ENCODE measurements at places on chromosomes 5 and 9.

GRCh38 chr9:106773750-106774149, 89.2 kb upstream of the ZNF462 start:
- no peak for DNase-seq

DNA sequence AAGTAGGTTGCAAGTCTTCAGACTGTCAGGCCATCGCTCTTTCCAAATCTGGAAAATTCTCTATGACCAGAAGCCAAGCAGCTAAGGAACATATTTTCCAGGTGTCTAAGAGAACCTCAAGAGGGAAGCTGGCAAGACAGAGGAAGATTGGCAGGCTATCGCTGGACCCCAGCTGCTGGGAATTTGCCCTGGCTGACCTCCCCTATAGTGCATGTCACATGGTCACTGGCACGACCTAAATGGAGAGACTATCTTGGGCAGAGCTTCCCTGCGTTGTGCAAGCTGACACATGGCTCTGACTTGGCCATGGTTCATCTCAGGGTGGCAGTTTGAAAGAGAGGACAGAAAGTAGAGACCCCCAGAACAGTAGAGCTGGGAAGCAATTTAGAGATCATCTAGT, 104.9 kb upstream of the ZNF618 start:
- DNase-seq, result no peak

DNA sequence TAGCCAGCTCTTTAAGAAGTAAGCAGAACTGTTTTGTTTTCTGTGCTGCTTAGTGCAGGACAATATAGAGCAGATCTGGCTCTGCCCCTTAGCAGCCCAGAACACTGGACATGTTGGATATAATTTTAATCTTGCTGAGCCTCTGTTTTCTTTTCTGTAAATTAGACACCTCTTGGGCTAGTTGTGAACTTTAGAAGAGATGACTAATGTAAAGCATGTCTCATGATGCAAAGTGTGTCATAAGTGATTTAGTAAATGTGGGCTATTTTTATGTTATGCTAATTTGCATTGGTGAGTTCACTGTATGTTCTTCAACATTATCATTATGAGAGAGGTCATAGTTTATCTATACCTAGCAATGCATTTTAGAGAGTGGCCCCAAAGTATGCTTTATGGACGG, 156.1 kb upstream of the ADAMTSL1 start:
- no peak for DNase-seq

DNA sequence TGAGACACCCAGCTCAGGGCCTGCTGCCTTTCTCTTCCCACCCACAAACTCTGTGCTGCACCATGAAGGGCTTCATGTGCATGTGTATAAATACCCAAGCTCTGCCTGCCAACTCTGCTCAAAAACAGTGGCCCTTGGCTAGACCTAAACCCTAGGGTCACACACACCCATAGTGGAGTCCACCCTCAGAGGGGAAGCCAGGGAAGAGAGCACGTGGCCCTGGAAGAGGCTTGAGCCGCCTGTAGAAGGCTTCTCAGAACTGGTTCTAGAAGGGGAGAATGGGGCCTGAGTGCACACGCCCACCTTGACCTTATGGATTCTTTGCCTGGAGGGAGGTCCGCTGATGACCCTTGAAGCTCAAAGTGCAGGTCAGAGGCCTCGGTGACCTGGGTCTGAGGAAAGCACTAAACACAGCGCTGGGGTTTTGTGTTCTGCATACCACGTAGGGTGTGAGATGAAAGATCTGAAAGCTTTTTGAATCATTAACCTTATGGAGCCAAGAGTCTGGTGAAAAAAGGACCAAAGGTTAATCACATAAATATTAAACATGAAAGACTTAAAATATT, 60.6 kb downstream of the CYFIP2 start:
- DNase-seq, result no peak

DNA sequence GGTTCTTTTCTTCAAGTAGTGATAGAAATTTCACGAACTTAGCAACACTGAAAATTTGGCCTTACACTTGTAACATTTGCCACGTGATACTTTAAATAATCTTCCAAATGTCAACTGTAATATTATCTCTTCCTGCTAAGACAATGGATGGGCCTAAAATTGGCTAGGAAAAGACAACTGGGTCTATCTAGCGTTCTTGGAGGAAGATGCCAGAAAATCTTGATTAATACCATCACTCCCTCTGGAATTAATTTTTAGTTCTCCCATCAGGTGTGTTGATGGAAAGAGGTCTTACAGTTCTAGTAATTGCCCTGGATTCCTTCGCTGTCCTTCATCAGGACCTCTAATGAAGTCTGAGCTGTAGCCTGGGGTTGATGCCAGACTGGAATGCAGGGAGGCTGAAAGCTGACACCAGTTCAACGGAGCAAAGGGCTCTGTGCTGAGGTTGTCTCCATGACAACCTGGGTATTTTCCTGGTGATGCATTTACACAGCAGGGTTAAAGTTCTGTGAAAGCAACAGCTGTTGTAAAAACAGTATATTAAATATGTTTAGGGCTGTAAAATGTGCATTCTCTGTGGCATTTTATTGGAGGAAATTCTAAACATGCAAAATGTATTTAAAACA, 92.3 kb downstream of the GAS1 start:
- no peak for DNase-seq

GRCh38 chr9:18137815-18138214, 336.1 kb upstream of the ADAMTSL1 start:
- DNase-seq, result no peak

DNA sequence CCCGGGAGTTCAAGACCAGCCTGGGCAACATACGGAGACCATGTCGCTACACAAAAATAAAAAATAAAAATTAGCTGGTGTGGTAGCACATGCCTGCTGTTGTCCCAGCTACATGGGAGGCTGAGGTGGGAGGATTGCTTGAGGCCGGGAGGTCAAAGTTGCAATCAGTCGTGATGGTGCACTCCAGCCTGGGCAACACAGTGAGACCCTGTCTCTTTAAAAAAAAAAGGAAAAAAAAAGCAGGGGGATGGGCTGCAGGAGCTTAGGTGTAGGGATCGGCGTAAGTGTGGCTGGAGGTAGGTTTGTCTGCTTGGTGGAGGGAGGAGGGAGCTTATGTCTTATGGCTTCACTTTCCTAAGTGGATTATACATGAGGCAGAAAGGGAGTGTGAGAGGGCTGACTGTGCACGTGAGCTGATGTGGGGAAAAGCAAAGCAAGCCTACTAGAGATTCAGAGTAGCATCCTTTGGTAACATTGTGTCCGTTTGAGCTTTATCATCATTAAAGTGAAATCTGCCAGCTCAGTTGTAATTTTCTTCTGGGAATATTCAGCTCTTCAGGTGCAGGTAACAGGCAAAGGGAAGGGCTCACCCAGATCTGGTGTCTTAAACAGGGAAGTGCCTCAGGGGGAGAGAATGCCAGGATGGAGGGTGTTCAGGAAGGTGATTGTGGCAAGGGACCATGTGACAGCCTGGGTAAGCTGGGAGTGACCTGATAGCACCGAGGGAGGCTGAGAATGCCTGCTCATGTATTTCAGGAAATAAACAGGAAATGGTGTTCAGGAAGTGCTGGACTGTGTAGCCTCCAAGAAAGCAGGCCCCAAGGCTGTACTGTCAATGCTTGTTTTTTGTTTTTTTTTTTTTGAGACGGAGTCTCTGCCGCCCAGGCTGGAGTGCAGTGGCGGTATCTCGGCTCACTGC, 17.6 kb upstream of the SETX start:
- DNase-seq, result no peak

- DNase-seq, result no peak
These were observed 153.7 kb upstream of the DAPK1 start for GRCh38 chr9:87343816-87344430.

DNA sequence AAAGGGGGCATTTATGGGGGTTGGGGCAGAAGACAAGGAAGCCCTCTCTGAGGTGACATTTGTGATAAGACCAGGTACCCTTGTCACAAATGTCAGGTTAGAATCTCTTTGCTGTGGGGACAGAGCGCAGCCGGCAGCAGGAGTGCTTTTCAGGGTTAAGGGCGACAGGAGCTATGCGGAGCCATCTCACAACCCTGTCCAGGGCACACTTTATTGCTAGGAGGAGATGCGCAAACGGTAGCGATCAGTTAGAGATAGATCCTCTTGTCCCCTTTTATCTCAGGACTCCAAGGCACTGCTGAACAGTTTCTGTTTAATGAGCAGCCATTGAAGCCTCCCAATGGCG, 438 bp upstream of the LAMC3 start:
- no peak for DNase-seq

GRCh38 chr9:132942541-132943182, 1.8 kb downstream of the TSC1 start:
- no peak for DNase-seq

DNA sequence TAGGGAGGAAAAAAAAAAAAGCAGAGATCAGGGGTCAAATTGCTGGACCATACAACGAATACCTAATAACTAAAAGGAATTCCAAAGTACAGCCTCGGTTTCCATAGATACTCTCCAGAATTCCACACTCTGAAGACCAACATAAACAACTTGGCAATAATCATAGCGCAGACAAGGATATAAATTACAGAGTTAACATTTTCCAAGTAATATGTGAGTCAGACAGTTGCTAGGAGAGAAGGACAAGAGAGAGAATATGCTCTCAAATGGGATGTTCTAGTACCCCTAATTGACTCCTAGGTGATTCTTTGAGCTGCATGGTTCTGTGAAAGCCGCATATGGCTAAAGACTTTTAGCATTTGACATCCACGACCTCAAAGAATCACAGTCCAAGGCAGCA, 165.2 kb downstream of the FRMD3 start:
- DNase-seq, result no peak

GRCh38 chr9:124537926-124538325, 30.7 kb upstream of the NR5A1 start:
- no peak for DNase-seq

DNA sequence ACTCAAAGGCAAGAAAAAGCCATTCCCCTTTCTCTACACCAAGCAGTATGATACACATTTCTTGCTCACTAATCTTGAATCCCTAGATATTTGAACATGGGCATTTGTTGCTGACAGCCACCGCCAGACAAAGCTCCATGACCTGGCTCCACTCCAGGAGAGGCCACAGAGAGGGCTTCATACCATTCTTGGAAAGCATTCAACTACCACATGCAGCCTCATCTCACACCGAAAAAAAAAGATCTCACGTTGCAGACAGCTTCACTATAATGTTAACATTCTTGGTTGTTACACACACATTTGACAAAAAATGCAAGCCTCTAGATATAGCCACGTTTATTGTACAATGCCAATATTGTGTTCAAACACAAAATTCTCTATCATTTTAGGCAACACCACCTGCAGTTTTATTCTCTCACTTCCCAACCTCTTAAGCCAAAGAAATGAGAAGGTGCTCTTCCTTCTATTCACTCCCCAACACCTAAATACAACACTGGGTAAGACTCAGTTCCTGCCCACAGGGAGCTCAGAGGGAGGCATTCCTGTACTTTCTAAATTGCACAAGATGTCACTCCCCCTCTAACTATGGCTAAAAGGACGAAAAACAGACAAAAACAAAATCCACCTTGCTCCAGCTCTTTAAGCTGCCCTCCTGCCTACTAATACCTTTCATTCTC, 222.4 kb downstream of the TSSK1B start:
- DNase-seq, result no peak

- DNase-seq, result no peak
These were observed 1945.9 kb upstream of the NUDT12 start for GRCh38 chr5:105508519-105508918.

- DNase-seq, result no peak
These were observed 124.5 kb downstream of the EDIL3 start for GRCh38 chr5:84260140-84260539.

- DNase-seq, result no peak
These were observed 102.3 kb downstream of the SYK start for GRCh38 chr9:90903766-90904424.
